Activated CD8-positive, alpha-beta memory T cell treated with anti-CD3 and anti-CD28 coated beads, Interleukin-2, amount 10 ng/mL, durations not matched to agents 7 days and 5 days (primary cell): ENCODE measurements at places on chromosomes 2 and 18. TPM values are rescaled to one million over a fixed set of nuclear protein-coding genes. Genes with fewer than 3 reads are reported as not detected.

Gene TBR1
- total RNA-seq, result 0.05 TPM

- no peak overlapping the region for H3K4me3 ChIP-seq
- peaks cover 7% of the 10 kb centered on the region for H3K36me3 ChIP-seq
- DNase-seq, result no peak
- no peaks in the 10 kb centered on the region for H3K27me3 ChIP-seq
- no peaks in the 10 kb centered on the region for H3K4me1 ChIP-seq
Measured at GRCh38 chr2:54773838-54774237, 50.4 kb downstream of the EML6 start.

- H3K36me3 ChIP-seq, result no peaks in the 10 kb centered on the region
- no peak overlapping the region for H3K4me3 ChIP-seq
- peaks cover 1% of the 10 kb centered on the region for H3K4me1 ChIP-seq
- no peak for DNase-seq
- no peak overlapping the region for H3K27ac ChIP-seq
- H3K27me3 ChIP-seq, result no peaks in the 10 kb centered on the region
Measured at GRCh38 chr2:235690082-235690808, 196.4 kb downstream of the AGAP1 start.

DNA sequence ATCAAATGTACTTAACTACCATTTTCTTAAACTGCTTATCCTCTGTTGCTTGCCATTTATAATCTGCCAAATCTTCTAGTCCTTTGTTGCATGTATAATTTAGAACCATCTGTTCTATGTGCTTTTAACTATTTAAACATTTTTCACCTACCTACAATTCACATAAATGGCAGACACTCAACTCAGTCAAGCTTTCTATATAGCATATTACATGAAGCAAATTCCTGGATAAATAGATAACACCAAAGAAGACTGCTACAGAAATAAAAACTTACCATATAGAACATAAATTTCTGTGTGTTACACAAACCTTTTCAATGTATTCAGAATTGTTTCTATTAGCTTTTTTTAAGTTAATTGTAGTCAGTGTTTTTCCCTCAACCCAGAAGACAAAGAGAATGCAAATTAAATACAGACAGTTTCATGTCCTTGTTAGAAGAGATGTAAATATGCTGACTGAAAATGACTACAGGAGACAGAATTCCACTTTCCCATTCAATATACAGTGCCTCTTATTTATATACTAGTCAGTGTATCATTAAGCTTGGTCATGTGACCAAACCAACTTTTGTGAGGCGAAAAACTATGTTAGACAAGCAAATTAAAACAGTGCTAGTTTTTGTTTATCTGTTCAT lies 2.6 kb downstream of the BAZ2B start:
- peak overlapping the region; percentile 14 for H3K4me3 ChIP-seq
- no peaks in the 10 kb centered on the region for H3K36me3 ChIP-seq
- no peak overlapping the region for H3K27ac ChIP-seq

Gene TANC1
- 0.20 TPM for total RNA-seq

DNA sequence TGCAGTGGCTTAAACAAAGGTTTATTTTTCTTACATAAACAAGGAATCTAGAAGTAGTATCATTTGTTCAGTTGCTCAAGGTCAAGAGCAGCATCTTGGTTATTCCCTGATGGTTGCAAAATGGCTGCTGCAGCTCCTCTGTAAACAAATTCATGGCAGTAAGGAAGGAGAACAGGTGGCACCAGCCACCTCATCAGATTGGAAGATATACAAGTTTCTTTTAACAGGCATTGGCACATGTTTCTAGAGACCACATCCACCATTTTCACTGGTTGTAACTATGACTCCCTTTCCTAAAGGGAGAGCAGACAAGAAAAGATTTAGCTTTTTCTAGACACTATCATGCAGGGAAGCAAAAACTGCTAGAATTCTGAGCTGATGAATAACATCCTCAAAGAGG lies 46.3 kb downstream of the PKDCC start:
- peaks cover under 1% of the 10 kb centered on the region for H3K36me3 ChIP-seq
- no peak overlapping the region for H3K27ac ChIP-seq
- H3K4me3 ChIP-seq, result no peak overlapping the region
- no peak for DNase-seq

Gene BCL2
- total RNA-seq, result 143 TPM

- no peaks in the 10 kb centered on the region for H3K27me3 ChIP-seq
- no peaks in the 10 kb centered on the region for H3K36me3 ChIP-seq
- no peaks in the 10 kb centered on the region for H3K4me1 ChIP-seq
- H3K4me3 ChIP-seq, result no peak overlapping the region
Measured at GRCh38 chr2:47079515-47080412, 75.3 kb downstream of the STPG4 start.

DNA sequence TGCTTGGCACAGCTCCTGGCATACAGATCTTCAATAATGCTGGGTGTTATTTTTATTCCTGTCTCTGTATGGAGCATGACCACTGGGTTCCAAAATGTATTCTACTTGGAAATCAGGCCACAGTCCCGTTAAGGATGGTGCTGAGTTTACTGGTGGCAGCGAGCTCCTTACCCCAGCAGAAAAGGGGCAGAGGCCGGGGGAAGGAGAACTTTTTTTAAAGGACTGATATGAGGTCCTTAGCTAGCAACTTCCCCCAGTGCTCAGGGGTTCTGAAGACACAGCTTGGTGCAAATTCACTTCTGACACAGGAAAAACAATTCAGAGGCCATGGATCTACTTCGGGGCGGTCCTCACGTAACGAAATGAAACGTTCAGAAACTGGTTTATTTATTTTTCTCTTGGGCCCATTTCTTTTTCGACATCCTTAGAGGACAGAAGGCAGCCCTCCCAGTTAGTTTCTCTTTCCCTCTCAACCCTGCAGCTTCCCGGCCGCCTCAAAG lies 872 bp downstream of the RDH14 start:
- H3K27me3 ChIP-seq, result no peaks in the 10 kb centered on the region
- peak overlapping the region; percentile 91 for H3K4me3 ChIP-seq
- peaks cover 37% of the 10 kb centered on the region for H3K36me3 ChIP-seq
- no peak for DNase-seq

DNA sequence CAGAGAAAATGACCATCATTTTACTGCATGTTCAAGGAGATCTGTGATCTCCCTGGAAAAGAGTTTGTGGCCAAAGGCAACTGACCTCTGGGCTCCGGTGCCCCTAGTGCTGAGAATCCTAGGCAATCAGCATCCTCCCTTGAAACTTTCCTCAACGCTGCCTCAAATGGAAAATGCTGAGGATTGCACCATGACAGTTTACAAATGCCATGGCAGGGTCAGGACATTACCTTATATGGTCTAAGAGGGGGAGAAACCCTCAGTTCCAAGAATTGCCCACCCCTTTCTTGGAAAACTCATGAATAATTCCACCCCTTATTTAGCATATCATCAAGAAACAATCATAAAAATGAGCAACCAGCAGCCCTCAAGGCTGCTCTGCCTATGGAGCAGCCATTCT lies 48.3 kb downstream of the ALPK2 start:
- peaks cover 2% of the 10 kb centered on the region for H3K4me1 ChIP-seq
- H3K36me3 ChIP-seq, result no peaks in the 10 kb centered on the region
- peaks cover 12% of the 10 kb centered on the region for H3K27me3 ChIP-seq
- DNase-seq, result no peak
- H3K4me3 ChIP-seq, result no peak overlapping the region
